ENCODE measurements at places on chromosomes 2 and 18.

DNA sequence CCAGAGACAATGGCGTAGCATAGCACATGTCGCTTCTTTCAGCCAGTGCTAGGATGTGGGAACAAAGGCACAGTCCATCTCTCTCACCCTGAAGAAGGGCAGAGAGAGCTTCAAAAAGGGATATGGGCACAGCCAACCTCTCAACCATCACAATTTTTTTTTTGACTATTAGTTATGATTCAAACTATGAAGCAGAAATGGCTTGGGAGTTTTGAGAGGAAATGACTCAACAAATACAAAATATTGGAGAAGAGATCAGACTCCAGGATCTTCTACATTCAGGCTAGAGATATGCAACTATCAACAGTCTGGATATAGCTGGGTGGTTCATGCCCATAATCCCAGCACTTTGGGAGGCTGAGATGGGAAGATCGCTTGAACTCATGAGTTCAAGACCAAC is 109.1 kb downstream of the MCFD2 start:
- no peak for DNase-seq

DNA sequence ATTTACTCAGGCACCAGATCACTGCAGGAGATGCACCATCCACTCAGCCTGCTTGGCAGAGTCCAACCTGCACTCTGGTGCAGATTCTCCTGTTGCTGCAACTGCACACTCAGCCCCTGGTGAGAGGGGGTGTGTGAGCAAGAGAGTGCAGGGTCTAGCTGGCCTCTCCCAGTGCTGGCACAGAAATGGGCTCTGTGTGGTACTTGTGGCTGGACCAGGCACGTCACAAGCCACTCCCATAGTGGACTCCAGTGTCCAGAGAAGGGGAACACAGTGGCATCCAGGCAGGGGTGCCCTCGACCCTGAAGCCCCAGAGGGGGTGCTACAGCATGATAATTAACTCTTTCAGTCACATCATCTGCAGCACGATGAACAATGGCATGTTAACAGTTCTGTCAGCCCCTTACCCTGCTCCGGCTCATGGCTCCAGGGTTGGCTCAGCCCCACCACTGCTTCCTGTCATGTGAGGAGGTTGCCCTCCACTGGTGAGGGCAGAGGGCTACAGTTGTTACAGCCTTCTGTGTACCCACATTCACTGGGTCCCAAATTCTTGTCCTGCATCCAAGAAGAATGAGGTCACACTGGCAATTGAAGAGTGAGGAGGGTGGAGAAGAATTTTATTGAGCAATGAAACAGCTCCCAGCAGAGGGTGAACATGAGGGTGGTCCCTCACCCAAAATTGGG is 135.7 kb downstream of the EVA1A start:
- no peak for DNase-seq

DNA sequence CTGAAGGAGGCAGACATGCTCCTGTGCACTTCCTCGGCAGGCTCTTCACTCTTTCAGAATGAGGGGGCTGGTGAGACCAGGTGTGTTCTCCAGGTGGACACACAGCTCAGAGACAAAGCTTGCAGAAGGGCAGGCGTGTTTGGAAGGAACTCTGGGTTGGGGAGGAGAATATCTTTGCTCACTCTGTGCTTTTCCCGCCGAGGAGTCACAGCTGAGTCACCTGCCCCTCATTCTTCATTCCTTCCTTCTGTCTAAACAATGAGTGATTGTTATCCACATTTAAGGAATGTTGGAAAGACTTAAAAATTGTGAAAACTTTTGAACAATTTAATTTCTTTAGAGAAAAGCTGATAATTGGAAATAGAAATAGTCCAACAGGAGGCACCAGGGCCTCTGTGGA is 126.3 kb upstream of the TPO start:
- no peak for DNase-seq

GRCh38 chr2:112924821-112925220 is 13.9 kb downstream of the IL37 start:
- DNase-seq = no peak

- no peak for DNase-seq
Observed at GRCh38 chr18:10453261-10453805, 1.1 kb upstream of the APCDD1 start.

GRCh38 chr2:219455581-219455980 is 20.9 kb downstream of the SPEG start:
- no peak for DNase-seq

DNA sequence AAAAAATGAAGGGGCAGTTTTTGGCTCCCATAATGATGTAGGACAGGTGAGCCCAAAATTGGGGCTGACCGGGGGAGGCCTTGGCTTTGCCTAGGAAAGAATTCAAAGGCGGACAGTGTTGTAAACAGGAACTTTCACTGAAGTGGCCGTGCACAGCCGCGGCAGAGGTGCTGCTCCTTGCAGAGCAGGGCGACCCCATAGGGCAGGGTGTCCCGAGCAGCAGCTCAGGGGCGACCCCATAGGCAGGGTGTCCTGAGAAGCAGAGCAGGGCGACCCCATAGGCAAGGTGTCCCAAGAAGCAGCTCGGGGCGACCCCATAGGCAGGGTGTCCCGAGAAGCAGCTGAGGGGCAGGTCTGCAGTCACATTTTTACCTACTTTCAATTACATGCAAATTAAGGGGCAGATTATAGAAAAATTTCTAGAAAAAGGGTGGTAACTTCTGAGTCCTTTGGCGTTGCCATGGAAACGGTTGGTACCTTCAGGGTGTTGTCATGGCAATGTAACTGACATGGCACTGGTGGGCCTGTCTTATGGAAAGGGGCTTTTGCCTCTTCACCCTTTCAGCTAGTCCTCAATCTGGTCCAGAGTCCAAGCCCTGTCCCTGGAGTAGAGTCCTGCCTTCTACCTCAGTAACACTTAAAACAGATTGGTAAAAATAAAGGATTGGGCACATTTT is 134.5 kb downstream of the FBXO15 start:
- no peak for DNase-seq

Measured in activated T-cell treated with anti-CD3 and anti-CD28 coated beads for 1 hour (primary cell).